Epithelial cell of prostate (primary cell): ENCODE measurements at places on chromosomes 11 and 22.

DNA sequence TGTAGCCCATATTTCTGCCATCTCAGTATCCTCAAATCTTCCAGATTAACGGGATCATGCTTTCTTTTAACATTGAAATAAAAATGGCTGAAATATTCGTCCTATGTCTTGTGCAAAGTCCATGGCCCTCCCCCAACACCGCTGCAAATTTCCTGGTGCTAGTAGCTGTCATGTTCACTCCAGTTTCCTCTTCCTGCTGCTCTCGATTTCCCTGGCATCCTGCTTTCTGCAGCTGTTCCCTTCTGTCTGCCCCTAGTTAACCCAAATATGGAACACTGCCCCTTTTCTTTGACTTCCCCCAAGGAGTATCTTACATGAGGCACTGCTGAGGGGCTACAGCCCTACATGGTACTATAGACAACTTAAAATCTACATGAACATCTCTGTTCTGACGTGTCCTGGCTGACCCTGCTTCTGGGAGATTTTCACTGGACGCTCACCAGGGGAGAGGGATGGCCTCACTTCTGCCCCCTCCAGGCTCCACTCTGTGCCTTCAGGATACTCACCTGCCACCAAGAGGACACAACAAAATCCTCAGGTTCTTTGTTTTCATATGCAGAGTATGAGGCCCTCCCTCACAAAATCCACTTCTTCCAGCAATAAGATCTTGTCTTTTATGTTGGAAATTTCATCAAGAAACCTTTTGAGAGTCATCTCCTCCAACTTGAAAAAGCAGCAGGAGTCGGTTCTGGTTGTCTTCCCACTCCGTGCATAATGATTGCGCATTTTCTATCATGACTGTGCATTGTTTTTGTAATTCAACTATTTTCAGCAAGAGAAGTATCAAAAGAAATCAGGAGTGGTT is 29.5 kb upstream of the SCUBE2 start:
- no peak for DNase-seq

GRCh38 chr11:116492600-116492999 is 280.2 kb downstream of the BUD13 start:
- no peak for DNase-seq

DNA sequence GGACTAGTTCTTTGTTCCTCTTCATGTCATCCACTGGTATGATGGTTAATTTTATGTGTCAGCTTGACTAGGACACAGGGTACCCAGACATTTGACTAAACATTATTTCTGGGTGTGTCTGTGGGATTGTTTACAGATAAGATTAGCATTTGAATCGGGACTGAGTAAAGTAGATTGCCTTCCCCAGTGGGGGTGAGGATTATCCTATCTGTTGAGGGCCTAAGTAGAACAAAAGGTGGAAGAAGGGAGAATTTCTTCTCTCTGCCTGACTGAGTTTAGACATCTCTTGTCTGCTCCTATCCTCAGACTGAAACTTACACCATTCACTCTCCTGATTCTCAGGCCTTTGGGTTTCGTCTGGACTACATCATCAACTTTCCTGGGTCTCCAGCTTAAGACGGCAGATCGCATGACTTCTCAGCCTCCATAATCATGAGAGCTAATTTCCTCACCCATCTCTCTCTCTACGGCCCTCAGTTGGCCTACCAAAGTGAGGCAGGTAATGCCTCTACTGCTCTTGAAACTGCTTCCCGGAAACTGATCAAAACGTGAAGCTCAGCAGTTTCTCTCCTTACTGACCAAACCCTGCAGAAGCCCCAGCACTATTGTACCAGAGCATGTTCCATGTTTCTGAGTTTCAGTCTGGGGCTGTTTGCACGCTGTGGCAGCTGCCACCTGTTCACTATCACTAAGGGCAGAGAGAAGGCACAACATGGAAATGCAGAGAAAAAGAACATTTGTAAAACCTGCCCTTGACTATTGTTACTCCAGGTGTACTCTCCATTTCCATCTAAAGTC is 95.4 kb downstream of the NXPE2 start:
- no peak for DNase-seq

GRCh38 chr11:109439684-109440083 is 17.7 kb downstream of the C11orf87 start:
- no peak for DNase-seq

- no peak for DNase-seq
Observed at GRCh38 chr22:48896766-48897644, 930.7 kb downstream of the BRD1 start.

- DNase-seq = no peak
Observed at GRCh38 chr11:120326228-120326627, 1.1 kb downstream of the TLCD5 start.

- no peak for DNase-seq
Observed at GRCh38 chr11:65895482-65895981, 4.7 kb downstream of the FOSL1 start.
